Left cardiac atrium (tissue), 4 donors: ENCODE measurements at places on chromosomes 3 and 15. TPM values are rescaled to one million over a fixed set of nuclear protein-coding genes. Genes with fewer than 3 reads are reported as not detected.

SH3GL3 gene
- total RNA-seq = 0.38 TPM

DNA sequence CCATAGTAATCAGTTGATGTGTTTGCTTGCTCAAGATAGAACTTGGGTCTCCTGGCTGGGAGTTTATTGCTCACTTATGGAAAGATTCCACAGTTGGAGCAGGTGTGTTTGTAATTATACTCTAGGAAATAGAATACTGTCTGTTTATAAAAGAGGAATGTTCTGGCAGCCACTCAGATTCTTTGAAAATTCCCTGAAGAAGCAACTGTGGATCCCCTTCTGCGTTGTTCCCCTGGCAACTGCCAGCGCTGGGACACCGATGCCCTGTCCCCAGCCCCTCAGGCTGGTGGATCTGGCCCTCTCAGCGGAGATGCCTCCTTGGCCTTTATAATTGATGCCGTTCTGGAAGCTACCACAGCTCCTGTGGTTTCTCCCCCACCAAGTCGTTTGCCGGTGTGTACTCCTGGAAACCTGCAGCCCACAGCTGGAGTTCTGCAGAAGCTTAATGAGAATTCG is 225.9 kb downstream of the ITPR1 start:
- no peak for DNase-seq

DNA sequence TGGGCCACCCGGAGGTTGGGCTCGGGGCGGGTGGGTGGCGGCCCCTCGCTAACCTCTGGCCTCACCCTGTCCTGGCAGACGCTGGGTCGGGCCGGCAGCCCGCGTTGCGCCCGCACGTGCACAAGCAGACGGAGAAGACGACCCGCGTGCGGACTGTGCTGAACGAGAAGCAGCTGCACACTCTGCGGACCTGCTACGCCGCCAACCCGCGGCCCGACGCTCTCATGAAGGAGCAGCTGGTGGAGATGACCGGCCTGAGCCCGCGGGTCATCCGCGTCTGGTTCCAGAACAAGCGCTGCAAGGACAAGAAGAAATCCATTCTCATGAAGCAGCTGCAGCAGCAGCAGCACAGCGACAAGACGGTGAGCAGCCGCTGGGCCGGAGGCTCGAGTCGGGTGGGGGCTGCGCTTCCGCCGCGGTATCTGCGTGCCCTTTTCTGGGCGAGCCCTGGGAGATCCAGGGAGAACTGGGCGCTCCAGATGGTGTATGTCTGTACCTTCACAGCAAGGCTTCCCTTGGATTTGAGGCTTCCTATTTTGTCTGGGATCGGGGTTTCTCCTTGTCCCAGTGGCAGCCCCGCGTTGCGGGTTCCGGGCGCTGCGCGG is 3.7 kb downstream of the ISL2 start:
- DNase-seq = no peak

GRCh38 chr15:31161951-31162350 is 60.4 kb upstream of the TRPM1 start:
- DNase-seq = no peak

GRCh38 chr3:74623261-74623836 is 8.9 kb upstream of the CNTN3 start:
- no peak for DNase-seq

- DNase-seq = no peak
These were observed 18.3 kb upstream of the CD200 start for GRCh38 chr3:112314649-112315048.

DNA sequence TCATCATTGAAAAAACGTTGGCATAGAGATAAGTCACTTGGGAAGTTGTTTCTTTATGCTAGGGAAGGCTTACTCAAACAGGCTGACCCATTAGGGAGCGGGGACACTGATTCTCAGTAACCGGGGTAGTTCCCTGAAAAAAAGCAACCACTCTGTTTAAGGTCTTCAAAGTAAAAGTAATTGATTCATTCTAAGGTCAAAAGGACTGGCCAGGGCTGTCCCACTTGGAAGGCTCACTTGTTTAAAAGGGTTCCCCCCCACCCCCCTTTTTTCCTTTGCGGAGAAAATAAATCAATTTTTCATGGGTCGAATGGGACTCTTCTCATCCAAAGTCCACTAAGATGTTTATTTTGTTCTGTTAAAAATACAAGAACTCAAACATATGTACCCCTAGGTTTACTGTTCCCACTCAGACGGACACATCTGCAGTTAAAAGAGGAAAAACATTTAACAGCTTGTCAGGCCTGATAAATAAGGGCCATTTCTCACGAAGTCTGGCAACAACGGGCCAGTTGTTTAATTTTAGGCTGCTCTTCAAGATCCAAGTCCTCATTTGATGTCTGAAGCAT is 53.0 kb downstream of the ARHGEF3 start:
- no peak for DNase-seq

DNA sequence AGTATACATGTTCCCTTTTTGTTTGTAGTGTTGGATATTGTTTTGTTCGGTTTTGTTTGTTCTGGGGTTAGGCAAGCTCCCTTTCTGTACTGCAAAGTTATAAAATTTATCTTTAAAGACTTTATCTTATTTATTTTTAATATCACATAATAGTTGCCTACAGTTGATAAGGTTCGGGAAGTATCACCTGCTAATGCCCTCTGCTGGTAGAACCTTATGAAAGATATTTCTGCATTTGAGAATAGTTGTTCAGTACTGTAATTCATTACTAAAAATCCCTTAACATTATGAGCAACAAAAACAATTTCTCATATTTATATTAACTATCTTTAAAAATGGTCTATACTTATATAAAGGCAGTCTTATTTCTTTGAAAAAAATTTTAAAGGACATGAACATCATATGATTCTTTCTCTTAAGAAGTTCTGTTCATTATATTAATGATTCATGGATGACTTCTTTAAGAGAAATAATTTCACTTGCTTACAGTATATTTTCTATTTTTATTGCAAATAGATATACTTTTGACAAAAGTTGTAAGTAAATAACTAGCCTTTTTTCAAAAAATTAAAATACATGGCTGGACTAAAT is 1126.8 kb downstream of the SI start:
- no peak for DNase-seq

GRCh38 chr3:182007441-182007840 is 295.7 kb downstream of the SOX2 start:
- no peak for DNase-seq

RLBP1 gene
- total RNA-seq = not detected

DNA sequence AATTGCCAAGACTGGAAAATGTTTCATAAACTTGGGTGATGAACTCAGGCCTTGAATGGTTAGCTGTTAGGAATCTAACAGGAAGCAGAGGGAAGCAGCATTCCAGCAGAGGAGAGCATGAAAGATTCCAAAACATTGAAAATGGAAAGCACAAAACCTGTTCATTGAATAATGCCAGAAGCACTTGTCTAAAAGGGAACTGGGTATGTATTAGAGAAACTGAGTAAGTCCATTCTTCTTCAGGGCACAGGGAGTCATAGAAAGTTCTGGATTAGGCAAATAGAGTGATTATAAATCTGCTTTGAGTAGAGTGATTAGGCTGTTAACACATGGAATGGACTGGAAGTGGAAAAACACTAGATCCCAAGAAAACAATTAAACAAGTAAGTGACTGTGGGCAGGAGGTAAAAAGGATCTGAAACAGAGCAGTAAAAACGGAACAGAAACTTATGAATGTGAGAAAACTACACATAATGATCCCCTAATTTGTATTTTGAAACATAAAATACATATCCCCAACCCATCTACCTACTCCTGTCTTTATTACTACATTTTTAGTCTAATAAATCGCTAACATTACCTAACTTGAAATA is 343.4 kb downstream of the TBC1D5 start:
- DNase-seq = no peak

- DNase-seq = no peak
These were observed 49.1 kb downstream of the PDHB start for GRCh38 chr3:58384381-58385090.

- no peak for DNase-seq
These were observed 77.3 kb upstream of the CGNL1 start for GRCh38 chr15:57298843-57299550.

- no peak for DNase-seq
These were observed 79.8 kb downstream of the EPHB1 start for GRCh38 chr3:134874737-134875413.

DNA sequence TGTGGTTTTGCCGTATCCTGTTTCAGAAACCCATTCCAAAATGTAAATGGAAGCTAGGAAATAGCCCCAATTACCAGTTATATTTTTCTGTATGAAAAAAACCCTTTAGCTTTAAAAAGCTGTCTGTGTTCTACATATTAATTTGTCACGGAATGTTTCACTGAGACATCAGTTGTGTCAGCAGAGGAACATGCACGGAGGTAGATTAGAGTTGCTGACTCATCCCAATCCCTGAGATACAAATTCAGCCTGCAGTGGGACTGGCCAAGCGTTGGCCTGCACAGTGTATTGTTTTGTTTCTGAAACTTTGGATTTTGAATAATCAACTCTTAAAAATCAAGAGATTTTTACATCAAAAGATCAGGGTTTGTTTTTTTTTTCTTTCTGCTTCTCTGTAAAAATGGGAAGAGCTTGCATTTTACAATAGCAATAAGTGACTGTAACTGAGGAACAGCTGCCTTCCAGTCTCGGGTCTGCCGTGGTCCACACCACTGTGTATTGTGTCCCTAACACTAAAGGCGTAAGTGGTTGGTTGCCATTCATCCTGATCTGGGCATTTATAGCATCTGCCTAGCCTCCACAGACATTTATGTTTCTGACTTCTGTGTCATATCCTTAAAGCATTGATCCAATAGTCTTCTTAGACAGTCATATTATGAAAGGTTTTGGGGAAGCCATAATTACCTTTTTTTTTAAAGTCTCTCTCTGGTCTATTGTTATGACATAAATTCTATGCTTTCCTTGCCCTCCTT is 218.1 kb downstream of the ADAMTSL3 start:
- no peak for DNase-seq

SERPINI1 gene
- total RNA-seq = 4.1 TPM

DNA sequence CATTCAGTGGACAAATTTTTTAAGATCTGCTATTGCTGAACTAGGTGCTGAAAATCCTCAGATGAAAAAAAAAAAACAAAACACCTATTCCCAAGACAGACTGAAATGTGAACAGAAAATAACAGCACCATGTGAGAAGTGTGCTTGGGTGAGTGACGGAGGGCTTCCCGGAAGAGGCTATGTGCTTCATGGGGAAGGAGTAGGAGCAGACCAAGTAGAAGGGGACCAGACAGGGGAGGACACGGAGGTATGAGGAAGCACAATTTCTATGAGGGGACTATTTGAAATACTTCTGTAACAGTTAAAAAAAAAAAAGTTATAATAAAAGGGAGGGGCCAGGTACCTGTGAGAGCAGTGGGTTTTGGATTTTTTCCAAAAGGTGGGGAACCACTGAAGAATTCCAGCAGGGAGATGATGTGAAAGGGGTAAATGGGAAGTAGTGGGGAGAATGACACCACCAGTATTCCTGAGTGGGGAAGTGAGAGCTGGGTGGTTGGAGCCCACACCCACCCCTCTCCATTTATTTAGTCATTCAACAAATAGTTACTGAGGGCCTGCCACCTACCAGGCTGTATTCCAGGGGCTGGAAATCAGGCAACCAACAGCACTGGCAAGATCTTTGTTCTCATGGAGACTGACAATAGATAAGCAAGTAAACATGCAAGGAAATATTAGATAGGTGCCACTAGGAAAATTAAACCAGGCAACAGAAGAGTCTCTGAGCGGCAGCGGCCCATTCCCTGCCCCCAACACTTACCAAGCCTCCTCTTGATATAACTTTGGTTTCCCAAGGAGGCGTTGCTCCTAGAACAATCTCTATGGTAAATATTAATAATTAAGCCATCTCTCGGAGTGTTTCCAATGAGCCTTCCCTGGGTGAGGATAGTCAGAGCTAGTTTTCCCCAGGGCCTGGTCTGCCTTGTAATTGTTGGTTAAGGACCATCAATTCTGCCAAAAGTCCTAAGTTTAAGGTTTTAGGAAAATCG is 3.8 kb upstream of the USP3 start:
- DNase-seq = no peak

DNA sequence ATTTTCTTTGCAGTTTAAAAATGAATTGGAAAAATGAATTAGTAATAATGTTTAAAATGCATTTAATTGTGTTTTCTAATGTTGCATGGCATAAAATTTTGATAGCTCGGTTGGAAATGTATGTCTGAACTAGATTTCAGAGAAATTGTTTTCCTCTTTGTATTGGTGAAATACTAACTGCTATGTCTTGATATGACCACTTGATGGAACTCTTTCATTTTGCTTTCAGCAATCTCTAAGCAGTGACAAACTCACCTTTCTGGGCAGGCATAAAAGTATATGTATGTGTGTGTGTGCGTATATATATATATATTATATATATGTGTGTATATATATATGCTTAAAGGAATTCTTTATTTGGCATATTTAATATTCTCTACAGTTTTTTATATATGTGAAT is 239.3 kb upstream of the ZNF717 start:
- no peak for DNase-seq

EBLN2 gene
- 1.6 TPM for total RNA-seq

DNA sequence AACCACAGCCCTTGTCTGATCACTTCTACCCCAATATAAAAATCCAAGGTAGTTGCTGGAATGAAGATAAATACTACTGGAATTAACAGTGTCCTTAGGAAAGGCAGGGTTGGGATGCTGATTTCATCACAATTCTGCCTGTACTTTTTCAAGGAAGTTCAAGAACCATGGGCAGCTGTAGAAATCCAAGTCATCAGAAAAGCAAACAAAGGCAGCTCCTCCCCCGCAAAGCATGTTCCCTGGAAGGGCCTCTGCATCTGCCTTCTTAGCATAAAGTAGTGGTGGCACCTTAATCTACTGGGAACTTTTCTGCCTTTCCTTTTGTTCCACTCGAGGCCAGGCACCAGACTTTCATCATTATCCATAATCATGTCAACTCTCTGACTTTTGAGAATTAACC is 54.4 kb downstream of the ERC2 start:
- no peak for DNase-seq

DLEC1 gene
- 0.29 TPM for total RNA-seq

NME9 gene
- total RNA-seq = not detected

DNA sequence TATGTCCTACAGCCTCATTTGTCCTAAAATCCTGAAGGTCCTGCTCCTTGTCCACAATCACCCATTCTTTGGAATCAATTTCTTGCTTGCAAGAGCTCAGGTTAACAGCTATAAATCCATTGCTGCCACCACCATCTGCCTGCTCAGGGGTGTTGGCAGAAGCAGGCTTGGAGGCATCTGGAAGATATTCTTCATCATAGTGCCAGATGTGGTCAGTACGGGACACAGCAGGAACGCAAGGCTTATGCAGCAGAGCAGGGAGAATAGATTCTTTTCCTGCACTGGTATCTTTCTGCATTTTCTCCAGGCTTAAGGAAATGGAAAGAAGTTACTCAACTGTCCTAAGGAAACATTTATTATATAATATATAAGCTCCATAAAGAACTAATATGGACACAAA is 38.5 kb upstream of the CDAN1 start:
- no peak for DNase-seq

- no peak for DNase-seq
These were observed 15.2 kb downstream of the CDIN1 start for GRCh38 chr15:36594556-36595090.

ZCWPW2 gene
- total RNA-seq = 2.5 TPM

- peak; percentile 34 for DNase-seq
These were observed 4.4 kb downstream of the GXYLT2 start for GRCh38 chr3:72892081-72892775.

GRCh38 chr15:39713846-39714245 is 68.8 kb downstream of the FSIP1 start:
- no peak for DNase-seq

GRCh38 chr3:183688874-183689273 is 8.7 kb upstream of the YEATS2 start:
- no peak for DNase-seq
